ENCODE measurements at places on chromosomes 7 and 10. TPM values are rescaled to one million over a fixed set of nuclear protein-coding genes. Genes with fewer than 3 reads are reported as not detected.
A peak's percentile ranks its signal among the peaks of the same experiment; 100 is the strongest.

DNA sequence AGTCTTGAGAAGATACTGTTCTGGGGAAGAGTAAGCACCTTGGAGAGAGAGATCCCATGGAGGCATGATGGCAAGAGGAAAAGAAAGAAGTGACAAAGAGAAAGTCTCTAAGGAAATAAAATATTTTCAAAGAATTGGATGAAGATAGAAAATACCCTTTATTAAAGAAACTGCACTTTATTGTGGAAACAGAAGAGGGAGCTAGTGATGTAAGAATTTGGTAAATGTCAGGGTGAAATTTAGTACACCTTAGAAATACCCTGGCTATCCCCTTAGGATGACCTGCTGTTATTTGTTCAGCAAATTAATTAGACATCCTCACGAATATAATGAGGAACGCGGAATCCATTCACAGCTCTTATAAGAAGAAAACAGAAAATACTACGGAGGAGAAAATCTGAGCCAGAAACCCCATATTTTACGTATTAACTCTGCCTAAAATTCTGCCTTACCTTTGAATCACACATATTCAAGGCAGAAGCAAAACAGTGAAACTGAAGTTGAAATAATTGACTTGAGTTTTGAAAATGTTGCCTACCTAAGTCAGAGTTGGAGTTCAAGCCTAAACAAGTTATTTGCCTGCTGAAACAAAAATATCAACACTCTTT lies 90.7 kb downstream of the TFPI2 start:
- H3K4me1 ChIP-seq = no peaks in the 10 kb centered on the region
- DNase-seq = no peak
- no peak overlapping the region for H3K4me3 ChIP-seq

DNA sequence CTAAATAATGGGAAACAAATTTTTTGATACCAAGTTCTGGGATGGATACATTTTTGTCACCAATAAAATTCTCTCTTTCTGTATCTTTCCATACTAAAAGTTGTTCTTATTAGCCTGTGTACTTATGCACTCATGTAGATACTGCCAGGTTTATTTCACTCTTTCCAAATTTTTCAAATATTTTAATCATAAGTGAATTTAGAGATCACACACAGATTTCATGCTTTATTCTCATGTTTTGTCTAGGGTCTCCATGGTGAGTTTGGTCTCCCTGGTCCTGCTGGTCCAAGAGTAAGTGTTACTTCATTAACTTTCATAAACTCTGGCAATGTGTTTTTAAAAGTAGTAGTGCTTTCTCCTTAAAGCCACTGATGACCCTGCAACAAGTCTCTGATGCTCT lies 20.3 kb downstream of the COL1A2 start:
- no peak overlapping the region for H3K4me3 ChIP-seq
- H3K27ac ChIP-seq = peak overlapping the region; percentile 37
- DNase-seq = no peak
- peaks cover 10% of the 10 kb centered on the region for H3K4me1 ChIP-seq
- H3K36me3 ChIP-seq = peaks cover 74% of the 10 kb centered on the region
- H3K27me3 ChIP-seq = no peaks in the 10 kb centered on the region

- no peaks in the 10 kb centered on the region for H3K4me1 ChIP-seq
- no peak overlapping the region for H3K4me3 ChIP-seq
- no peaks in the 10 kb centered on the region for H3K36me3 ChIP-seq
- H3K27me3 ChIP-seq = no peaks in the 10 kb centered on the region
- no peak for DNase-seq
These were observed 218.2 kb downstream of the CCSER2 start for GRCh38 chr10:84546609-84547008.

DNA sequence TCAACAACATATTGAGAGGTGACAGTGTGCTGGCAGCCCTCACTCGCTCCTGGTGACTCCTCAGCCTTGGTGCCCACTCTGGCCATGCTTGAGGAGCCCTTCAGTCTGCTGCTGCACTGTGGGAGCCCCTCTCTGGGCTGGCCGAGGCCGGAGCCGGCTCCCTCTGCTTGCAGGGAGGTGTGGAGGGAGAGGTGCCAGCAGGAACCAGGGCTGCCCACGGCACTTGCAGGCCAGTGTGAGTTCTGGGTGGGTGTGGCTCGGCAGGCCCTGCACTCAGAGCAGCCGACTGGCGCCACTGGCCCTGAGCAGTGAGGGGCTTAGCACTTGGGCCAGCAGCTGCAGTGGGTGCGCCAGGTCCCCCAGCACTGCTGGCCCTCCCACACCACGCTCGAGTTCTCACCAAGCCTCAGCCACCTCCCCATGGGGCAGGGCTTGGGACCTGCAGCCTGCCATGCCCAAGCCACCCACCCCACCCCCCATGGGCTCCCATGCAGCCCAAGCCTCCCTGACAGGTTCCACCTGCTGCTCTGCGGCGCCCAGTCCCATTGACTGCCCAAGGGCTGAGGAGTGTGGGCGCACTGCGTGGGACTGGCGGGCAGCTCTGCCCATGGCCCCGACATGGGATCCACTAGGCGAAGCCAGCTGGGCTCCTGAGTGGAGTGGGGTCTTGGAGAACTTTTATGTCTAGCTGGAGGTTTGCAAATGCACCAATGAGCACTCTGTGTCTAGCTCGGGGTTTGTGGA lies 377.1 kb upstream of the ANKRD30A start:
- H3K27ac ChIP-seq = no peak overlapping the region
- no peak for DNase-seq
- H3K4me3 ChIP-seq = no peak overlapping the region
- H3K36me3 ChIP-seq = no peaks in the 10 kb centered on the region

GRCh38 chr10:88508796-88509195 lies 74.3 kb downstream of the RNLS start:
- no peaks in the 10 kb centered on the region for H3K36me3 ChIP-seq
- H3K27me3 ChIP-seq = no peaks in the 10 kb centered on the region
- no peak for DNase-seq
- no peak overlapping the region for H3K27ac ChIP-seq
- no peak overlapping the region for H3K4me3 ChIP-seq

GRCh38 chr10:27449571-27449970 lies 54.5 kb upstream of the RAB18 start:
- H3K27me3 ChIP-seq = no peaks in the 10 kb centered on the region
- no peak overlapping the region for H3K27ac ChIP-seq
- H3K4me1 ChIP-seq = no peaks in the 10 kb centered on the region

- no peak for DNase-seq
- H3K27me3 ChIP-seq = no peaks in the 10 kb centered on the region
- no peak overlapping the region for H3K27ac ChIP-seq
- no peak overlapping the region for H3K4me3 ChIP-seq
- no peaks in the 10 kb centered on the region for H3K4me1 ChIP-seq
- peaks cover 3% of the 10 kb centered on the region for H3K36me3 ChIP-seq
These were observed 87.8 kb downstream of the GLCCI1 start for GRCh38 chr7:8056439-8056838.

GRCh38 chr10:13066527-13066926 lies 33.4 kb upstream of the OPTN start:
- H3K4me1 ChIP-seq = no peaks in the 10 kb centered on the region
- no peaks in the 10 kb centered on the region for H3K36me3 ChIP-seq
- H3K4me3 ChIP-seq = no peak overlapping the region
- no peak overlapping the region for H3K27ac ChIP-seq
- no peaks in the 10 kb centered on the region for H3K27me3 ChIP-seq

GRCh38 chr10:1550291-1550595 lies 187.1 kb downstream of the ADARB2 start:
- H3K27me3 ChIP-seq = no peaks in the 10 kb centered on the region
- H3K4me3 ChIP-seq = no peak overlapping the region
- no peak overlapping the region for H3K27ac ChIP-seq
- no peaks in the 10 kb centered on the region for H3K36me3 ChIP-seq
- H3K4me1 ChIP-seq = no peaks in the 10 kb centered on the region

GRCh38 chr7:131747658-131748232 lies 191.3 kb upstream of the PODXL start:
- H3K4me3 ChIP-seq = no peak overlapping the region
- no peaks in the 10 kb centered on the region for H3K4me1 ChIP-seq
- no peak for DNase-seq
- no peaks in the 10 kb centered on the region for H3K36me3 ChIP-seq

GRCh38 chr10:43230101-43230908 lies 36.6 kb downstream of the RASGEF1A start:
- peak overlapping the region; percentile 46 for H3K4me3 ChIP-seq
- H3K36me3 ChIP-seq = no peaks in the 10 kb centered on the region
- no peaks in the 10 kb centered on the region for H3K27me3 ChIP-seq
- H3K4me1 ChIP-seq = peaks cover 9% of the 10 kb centered on the region
- no peak for DNase-seq
- no peak overlapping the region for H3K27ac ChIP-seq

- no peaks in the 10 kb centered on the region for H3K4me1 ChIP-seq
- no peak overlapping the region for H3K4me3 ChIP-seq
- DNase-seq = no peak
- H3K36me3 ChIP-seq = no peaks in the 10 kb centered on the region
These were observed 103.5 kb downstream of the RPS24 start for GRCh38 chr10:78137147-78137546.

GRCh38 chr10:22437620-22438588 lies 92.6 kb downstream of the SPAG6 start:
- peak overlapping the region; percentile 78 for H3K4me3 ChIP-seq
- H3K4me1 ChIP-seq = peaks cover 25% of the 10 kb centered on the region
- no peaks in the 10 kb centered on the region for H3K36me3 ChIP-seq

- DNase-seq = no peak
- no peaks in the 10 kb centered on the region for H3K36me3 ChIP-seq
- H3K4me3 ChIP-seq = no peak overlapping the region
- no peaks in the 10 kb centered on the region for H3K27me3 ChIP-seq
- H3K4me1 ChIP-seq = peaks cover 15% of the 10 kb centered on the region
These were observed 172.3 kb upstream of the PPP2R2D start for GRCh38 chr10:131728286-131729228.

DNA sequence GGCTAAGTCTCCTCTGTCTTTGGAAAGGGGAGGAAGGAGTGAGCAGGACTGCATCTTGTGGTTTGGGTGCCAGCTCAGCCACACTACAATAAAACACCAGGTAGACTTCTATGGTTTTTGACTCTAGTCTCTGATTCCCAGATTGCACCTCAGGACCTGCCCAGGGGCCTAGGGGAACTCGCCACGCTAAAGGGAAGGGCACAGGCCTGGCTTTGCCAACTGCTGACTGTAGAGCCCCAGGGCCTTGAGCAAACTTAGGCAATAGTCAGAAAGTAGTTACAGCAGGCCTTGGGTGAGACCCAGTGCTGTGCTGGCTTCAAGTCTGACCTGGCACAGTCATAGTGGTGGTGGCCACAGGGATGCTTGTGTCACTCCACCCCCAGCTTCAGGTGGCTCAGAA lies 24.2 kb upstream of the PRR15 start:
- no peaks in the 10 kb centered on the region for H3K36me3 ChIP-seq
- no peak overlapping the region for H3K27ac ChIP-seq
- DNase-seq = no peak
- no peaks in the 10 kb centered on the region for H3K27me3 ChIP-seq
- no peaks in the 10 kb centered on the region for H3K4me1 ChIP-seq

- peaks cover 6% of the 10 kb centered on the region for H3K4me1 ChIP-seq
- H3K27ac ChIP-seq = no peak overlapping the region
- no peaks in the 10 kb centered on the region for H3K27me3 ChIP-seq
- H3K4me3 ChIP-seq = no peak overlapping the region
- no peak for DNase-seq
These were observed 65.3 kb downstream of the NPSR1 start for GRCh38 chr7:34723338-34723737.

GRCh38 chr7:121961089-121961867 lies 88.3 kb downstream of the PTPRZ1 start:
- no peaks in the 10 kb centered on the region for H3K27me3 ChIP-seq
- H3K4me3 ChIP-seq = no peak overlapping the region
- H3K27ac ChIP-seq = no peak overlapping the region
- no peak for DNase-seq

DNA sequence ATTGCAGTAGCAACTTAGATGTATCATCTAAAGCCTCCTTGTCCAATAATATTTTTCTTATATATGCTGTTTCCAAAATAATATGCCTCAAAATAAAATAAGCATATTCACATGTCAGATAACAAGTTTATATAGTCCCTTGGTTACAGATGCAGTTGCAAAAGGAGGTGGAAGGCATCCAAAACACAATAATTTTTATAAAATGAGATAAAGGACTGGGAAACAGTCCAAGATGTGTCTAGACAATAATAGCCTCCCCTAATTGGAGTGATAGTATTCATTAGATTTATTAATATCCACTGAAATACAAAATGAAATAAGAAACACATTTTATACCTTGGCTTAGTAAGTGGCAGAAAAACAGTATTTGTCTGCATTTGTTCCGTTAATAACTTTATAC lies 30.3 kb downstream of the BCAP29 start:
- no peak overlapping the region for H3K27ac ChIP-seq
- H3K4me3 ChIP-seq = no peak overlapping the region
- H3K36me3 ChIP-seq = peaks cover 33% of the 10 kb centered on the region

GRCh38 chr7:100126931-100127865 lies at the start of gene MBLAC1:
Gene MBLAC1, plus strand, starts transcription at chr7:100126967. Its CDS starts 429 bp downstream, at chr7:100127396.
- no peaks in the 10 kb centered on the region for H3K27me3 ChIP-seq
- peak within 1 kb of the TSS; percentile 94 for H3K27ac ChIP-seq
- peak within 1 kb of the TSS; percentile 92 for H3K4me3 ChIP-seq
- DNase-seq = peak; percentile 97
- peaks cover 28% of the 10 kb centered on the region for H3K36me3 ChIP-seq

- H3K36me3 ChIP-seq = no peaks in the 10 kb centered on the region
- no peak for DNase-seq
- no peaks in the 10 kb centered on the region for H3K27me3 ChIP-seq
- no peak overlapping the region for H3K27ac ChIP-seq
- H3K4me1 ChIP-seq = no peaks in the 10 kb centered on the region
- no peak overlapping the region for H3K4me3 ChIP-seq
These were observed 87.6 kb downstream of the HTR7 start for GRCh38 chr10:90769946-90770841.

GRCh38 chr7:108455998-108456677 lies at the start of gene NRCAM:
Gene NRCAM, minus strand, starts transcription at chr7:108456436. Its CDS starts 216,372 bp downstream, at chr7:108240064.
- H3K27me3 ChIP-seq = no peaks in the 10 kb centered on the region
- H3K4me1 ChIP-seq = peaks cover 18% of the 10 kb centered on the region
- peak within 1 kb of the TSS; percentile 63 for H3K4me3 ChIP-seq
- no peak within 1 kb of the TSS for H3K27ac ChIP-seq

GRCh38 chr7:32879460-32879859 lies 12.1 kb downstream of the KBTBD2 start:
- no peak overlapping the region for H3K4me3 ChIP-seq
- H3K36me3 ChIP-seq = peaks cover 9% of the 10 kb centered on the region
- no peak overlapping the region for H3K27ac ChIP-seq

- no peaks in the 10 kb centered on the region for H3K36me3 ChIP-seq
- no peak for DNase-seq
- no peak overlapping the region for H3K27ac ChIP-seq
- no peaks in the 10 kb centered on the region for H3K27me3 ChIP-seq
These were observed 77.9 kb downstream of the KIAA1549 start for GRCh38 chr7:138903186-138903820.

- H3K36me3 ChIP-seq = no peaks in the 10 kb centered on the region
- DNase-seq = peak; percentile 17
- no peaks in the 10 kb centered on the region for H3K4me1 ChIP-seq
- H3K27me3 ChIP-seq = no peaks in the 10 kb centered on the region
- no peak overlapping the region for H3K27ac ChIP-seq
- H3K4me3 ChIP-seq = no peak overlapping the region
These were observed 1.8 kb downstream of the CYP3A43 start for GRCh38 chr7:99829524-99830160.

Gene FGF8
- not detected for total RNA-seq

Gene GNG11
- 19.9 TPM for total RNA-seq

Gene NPY
- total RNA-seq = 70.1 TPM

Gene NEBL
- total RNA-seq = 2.9 TPM

Gene CD36
- total RNA-seq = 148 TPM

Gene ACSM6
- not detected for total RNA-seq

Gene SYT15
- 4.8 TPM for total RNA-seq

Gene GSTO2
- total RNA-seq = 0.42 TPM

Gene FUOM
- 12.2 TPM for total RNA-seq

Gene KLLN
- total RNA-seq = 0.52 TPM

Gene SH2D4B
- total RNA-seq = 0.26 TPM

Gene NET1
- total RNA-seq = 373 TPM

Gene HPS1
- 73.7 TPM for total RNA-seq
